CD4-positive, alpha-beta T cell treated with Interleukin-6 at 100 ng/mL for 8 hours (primary cell): ENCODE measurements at places on chromosomes 3 and 15.

GRCh38 chr15:86623236-86623635 lies 543.6 kb downstream of the AGBL1 start:
- DNase-seq = no peak

DNA sequence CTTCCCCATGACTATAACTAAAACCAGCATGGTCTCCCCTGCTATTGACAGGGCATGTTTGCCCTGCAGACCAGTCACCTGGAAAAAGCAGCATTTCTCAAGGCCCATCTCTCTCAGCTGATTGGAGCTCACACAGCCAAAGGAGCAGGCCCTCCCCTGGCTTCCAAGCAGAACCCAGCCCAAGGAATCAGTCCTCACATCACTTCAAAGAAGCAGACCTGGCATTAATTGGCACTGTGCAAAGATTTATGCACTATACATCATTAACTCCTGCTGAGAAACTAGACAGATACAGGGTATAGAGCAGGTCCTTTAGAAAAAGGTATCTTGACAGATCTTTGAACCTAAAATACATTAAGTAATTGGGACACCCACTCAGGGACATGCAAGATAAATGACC lies 323.8 kb upstream of the PPP2R3A start:
- no peak for DNase-seq

DNA sequence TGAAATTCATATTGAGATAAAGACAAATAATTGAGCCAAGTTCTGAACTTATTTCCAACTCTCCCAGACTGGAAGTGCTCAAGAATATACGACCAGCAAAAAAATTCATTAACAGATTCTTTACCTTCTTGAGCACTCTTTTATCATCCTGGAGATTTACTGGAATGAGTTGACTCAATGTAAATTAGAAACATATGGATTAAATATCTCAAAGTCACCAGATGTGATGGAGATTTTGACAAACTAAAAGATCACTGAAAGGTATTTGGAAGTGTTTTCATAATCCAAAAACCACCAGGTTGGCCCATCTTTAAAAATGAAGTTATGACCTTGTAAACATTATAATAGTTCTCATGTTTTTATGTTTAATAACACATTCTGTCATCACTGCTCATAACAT lies 433.2 kb upstream of the RASGRP1 start:
- no peak for DNase-seq

- DNase-seq = no peak
Measured at GRCh38 chr3:36211652-36211999, 168.7 kb upstream of the STAC start.

DNA sequence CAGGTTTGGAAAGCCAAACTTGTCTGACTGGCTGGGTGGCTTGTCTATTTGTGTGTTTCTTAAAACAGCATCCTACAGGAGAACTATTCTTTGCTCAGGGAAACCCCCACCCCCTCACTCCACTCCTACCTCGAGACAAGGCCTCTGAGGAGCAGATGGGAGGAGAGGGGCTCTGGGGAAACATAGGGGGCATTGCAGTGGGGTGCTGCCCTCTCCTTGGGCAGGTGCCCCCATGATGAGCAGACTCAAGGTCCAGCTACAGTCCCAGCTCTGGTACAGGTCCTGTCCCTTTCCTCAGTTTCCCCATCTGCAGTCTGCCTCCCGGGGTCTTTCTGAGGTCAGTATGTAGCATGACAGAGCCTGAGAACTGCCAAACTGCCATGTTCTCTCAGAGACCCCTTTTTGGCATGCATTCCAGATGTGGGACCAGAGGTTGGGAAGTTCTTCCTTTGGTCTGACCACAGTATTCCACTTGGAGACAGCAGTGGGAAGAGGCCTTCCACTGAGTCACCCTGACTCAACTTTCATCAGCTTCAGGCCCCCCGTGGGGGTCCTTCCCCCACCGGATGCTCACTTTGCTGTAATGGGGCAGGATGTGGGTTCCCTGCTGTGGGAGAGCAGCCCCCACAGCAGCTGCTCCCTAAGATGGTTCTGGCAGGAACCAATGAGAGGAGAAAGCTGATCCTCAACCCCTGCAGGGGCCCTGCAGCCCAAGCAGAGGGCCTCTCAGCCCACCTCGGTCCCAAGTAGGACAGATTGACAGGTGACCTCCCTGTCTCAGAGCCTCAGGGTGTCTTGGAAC lies 32.3 kb upstream of the CYP11A1 start:
- DNase-seq = peak; percentile 28

- no peak for DNase-seq
Measured at GRCh38 chr15:81338170-81339007, 14.4 kb upstream of the STARD5 start.

GRCh38 chr15:97903971-97904572 lies 56.4 kb upstream of the ARRDC4 start:
- DNase-seq = no peak

- no peak for DNase-seq
Measured at GRCh38 chr3:79200456-79200855, 567.3 kb downstream of the ROBO1 start.

DNA sequence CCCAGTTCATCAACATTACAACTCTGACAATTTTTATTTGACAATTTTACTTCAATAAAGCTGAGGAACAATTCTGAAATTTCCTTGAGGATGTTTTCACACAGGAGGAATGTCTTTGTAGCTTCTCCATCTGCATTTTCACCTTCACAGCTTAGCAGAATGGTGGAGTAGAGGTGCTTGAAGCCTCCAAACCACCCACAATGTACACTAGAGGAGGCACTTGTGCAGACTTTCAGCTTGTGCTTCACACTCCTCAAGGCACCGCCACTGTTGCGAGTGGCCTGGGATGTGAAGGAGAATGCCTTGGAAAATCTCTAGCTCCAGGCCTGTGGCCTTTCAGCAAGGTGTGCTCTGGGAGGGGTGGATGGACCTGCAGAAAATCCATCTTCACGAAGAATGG lies 181.9 kb downstream of the EPHB1 start:
- no peak for DNase-seq

DNA sequence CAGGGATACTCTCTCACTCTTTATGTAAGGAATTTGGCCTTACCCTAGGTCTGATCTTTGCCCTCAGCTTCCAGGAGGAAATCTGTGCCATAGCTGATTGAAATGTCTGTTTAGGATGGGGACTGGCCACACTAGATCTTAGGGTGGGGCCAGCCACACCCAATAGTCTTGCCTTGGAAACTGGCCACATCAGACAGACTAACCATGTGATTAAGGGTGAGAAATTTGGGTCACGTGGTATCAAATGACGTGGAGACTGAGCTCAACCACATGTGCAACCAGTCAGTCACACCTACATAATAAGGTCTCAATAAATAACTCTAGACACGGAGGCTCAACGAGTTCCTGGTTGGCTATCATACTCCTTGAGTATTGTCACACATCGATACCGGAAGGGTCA lies 113.5 kb downstream of the CNTN3 start:
- DNase-seq = no peak

GRCh38 chr3:435161-435560 lies 238.6 kb downstream of the CHL1 start:
- DNase-seq = no peak

GRCh38 chr15:81411051-81411450 lies 37.0 kb upstream of the TMC3 start:
- no peak for DNase-seq

- no peak for DNase-seq
Measured at GRCh38 chr3:112654492-112654891, 13.5 kb upstream of the CCDC80 start.

DNA sequence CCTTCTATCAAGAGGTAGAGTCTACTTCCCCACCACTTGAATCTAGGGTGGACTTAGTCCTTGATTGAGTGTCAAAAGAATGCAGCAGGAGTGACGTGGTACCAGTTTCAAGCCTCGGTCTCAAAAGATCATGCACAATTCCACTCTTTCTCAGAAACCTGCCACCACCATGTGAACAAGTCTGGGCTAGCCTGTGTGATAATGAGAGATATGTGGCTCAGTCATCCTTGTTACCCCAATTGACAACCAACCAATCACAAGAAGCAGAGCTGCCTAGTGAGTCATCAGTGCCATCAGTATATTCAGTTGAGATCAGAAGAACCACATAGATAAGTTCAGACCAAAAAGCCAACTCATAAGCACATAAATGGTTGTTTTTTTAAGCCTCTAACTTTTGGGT lies 374.5 kb downstream of the IL20RB start:
- no peak for DNase-seq

DNA sequence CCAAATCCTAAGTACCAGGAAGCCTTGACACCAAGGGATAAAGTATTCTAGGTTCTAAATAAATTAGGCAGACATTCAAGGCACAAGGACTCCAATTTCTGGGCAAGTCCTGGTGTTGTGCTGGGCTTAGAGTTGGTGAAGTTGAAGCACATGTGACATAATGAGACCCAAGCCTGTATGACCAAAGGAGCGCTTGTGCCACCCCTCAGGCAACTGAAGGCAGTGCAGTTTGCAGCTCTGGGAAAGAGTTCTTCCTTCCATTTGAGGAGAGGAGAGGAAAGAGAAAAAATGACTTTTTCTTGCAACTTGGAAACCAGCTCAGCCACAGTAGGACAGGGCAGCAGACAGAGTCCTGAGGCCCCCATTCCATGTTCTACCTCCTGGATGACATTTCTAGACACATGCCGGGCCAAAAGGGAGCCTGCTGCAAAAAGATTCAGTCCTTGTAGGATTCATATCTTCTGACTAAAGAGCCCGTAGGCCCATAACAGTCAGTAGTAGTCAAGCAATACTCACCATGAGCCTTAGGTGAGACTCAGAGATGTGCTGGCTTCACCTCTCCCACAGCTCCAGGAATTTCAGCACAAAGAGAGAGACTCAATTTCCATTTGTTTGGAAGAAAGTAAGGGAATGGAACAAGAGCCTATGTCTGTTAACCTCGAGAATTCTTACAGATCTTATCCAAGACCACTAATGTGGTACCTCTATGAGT lies 588.8 kb upstream of the BCHE start:
- no peak for DNase-seq

GRCh38 chr3:122760453-122761271 lies 33.0 kb downstream of the HSPBAP1 start:
- no peak for DNase-seq

DNA sequence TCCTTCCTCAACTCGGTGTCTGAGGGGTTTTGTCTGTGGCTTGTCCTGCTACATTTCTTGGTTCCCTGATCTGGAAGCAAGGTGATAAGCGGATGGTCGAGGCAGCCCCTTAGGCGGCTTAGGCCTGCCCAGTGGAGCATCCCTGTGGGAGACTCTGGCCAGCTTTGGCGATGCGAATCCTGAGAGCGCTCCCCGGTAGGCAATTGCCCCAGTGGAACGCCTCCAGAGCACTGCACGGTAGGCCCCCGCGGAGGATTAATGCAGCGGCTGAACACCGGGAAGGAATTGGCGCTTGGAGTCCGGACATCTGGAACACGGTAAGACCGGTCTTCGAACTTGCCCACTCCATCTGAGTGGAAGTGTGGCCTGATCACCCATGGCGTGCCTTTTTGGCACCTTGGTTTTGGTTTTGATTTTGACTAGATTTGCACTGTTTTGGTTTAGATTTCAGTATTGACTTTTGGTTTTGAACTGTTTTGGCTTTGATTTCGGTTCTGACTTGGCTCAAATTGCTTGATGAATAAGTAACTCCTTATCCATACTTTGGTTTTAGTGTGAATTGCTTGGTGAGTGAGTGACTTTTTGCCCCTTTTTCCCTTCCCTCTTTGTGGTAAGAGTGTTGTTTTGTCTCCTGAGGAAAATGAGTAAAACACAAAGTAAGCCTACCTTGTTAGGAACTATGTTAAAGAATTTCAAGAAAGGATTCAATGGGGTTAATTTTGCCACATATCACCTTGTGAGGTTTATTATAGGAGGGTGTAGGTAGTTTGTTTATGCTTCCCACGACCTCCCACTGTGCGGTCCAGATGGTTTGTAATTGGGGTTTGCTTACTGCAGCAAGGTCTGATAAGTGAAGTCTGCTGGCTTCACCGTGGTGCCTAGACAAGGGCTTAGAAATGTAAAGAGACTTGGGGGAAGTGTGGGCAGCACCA lies 27.1 kb upstream of the GPR156 start:
- no peak for DNase-seq

GRCh38 chr15:41895491-41895890 lies 1.6 kb upstream of the SPTBN5 start:
- DNase-seq = no peak

GRCh38 chr3:23312866-23313265 lies 109.7 kb downstream of the UBE2E2 start:
- DNase-seq = no peak

DNA sequence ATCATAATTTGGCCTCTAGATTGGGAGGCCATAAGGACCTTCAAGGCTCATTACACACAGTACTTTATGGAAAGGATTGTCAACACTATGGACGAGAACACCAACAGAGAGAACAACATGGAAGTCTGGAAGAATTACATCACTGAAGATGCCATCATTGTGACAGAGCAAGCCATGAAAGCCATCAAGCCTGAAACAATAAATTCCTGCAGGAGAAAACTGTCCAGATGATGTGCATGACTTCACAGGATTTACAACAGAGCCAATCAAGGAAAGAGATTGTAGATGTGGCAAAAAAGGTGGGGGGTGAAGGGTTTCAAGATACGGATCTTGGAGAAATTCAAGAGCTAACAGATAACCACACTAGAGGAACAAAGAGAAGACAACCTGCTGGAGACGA lies 15.9 kb downstream of the IL17RB start:
- DNase-seq = no peak

DNA sequence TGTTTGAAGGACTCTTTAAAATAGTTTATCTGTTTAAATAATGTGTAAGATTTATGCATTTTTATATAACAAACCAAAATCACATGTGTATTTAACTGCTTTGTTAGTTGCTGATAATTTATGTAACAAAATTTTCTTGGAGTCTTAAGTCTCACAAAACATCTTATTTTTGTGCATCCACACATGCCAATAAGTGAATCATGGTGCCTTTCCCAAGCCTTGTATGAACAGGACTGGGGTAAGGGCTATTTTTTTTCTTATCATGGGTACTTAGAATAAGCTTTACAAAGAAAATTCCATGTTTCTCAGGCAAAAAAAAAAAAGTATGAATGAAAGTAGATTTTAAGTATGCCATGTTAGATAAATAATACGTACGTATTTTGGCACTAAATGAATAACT lies 132.9 kb upstream of the LRRFIP2 start:
- DNase-seq = no peak

- DNase-seq = no peak
Measured at GRCh38 chr3:167246252-167246651, 133.8 kb downstream of the ZBBX start.

DNA sequence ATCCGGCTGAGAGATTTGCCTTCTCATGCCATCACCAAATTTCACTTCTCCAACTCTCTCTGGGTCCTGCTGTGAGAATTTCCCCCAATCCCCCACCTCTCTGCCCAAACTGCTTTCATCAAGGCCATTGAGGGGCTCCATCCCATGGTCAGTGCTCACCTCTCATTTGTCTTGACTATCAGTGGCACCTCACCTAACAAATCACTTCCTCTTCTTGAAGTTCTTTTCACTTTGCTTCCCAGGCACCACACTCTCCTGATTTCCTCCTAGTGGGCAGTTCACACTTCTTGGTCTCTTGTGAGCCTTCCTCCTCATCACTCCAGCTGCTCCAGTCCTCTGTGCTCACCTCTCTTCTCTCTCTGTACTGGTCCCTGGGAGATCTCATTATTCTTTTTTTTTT lies 169.6 kb downstream of the OPA1 start:
- no peak for DNase-seq

GRCh38 chr15:88704791-88705768 lies 66.3 kb downstream of the ISG20 start:
- no peak for DNase-seq
